Fibroblast of pulmonary artery (primary cell): ENCODE measurements at places on chromosomes 2 and 18.
A peak's percentile ranks its signal among the peaks of the same experiment; 100 is the strongest.

GRCh38 chr2:127619877-127620705, 25.9 kb upstream of the GPR17 start:
- DNase-seq: no peak

DNA sequence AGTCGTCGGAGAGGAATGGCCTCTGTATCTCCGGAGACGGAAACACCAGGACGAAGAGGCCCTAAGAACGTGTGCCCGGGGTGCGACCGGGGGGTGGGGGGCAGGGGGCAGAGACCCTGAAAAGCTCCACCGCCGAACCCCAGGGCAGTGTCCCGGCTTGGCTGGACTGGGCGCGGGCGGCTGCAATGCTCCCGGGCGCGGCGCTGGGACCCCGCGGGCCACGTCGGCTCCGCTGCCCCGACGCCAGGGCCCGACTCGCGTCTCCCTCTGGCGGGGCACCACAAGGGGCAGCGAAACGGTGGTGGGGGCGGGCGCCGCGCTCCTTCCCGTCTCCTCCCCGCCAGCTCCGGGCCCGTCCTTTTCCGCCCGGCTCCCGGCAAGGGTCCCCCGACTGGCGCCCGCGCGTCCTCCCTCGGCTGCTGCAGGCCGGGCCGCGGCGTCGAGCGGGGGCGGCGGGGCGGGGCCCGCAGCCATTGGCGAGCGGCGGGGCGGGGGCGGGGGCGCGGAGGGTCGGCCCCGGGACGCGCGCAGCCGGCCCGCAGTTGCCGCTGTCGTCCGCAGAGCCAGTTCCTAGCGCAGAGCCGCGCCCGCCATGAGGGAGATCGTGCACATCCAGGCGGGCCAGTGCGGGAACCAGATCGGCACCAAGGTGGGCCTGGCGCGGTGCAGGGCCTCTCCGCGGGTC, at the start of gene TUBB6:
Gene TUBB6 (plus strand): TSS at position 541 of the 685 bp plus-strand sequence. CDS start 52 bp downstream, at position 593.
- DNase-seq: peak; percentile 84

DNA sequence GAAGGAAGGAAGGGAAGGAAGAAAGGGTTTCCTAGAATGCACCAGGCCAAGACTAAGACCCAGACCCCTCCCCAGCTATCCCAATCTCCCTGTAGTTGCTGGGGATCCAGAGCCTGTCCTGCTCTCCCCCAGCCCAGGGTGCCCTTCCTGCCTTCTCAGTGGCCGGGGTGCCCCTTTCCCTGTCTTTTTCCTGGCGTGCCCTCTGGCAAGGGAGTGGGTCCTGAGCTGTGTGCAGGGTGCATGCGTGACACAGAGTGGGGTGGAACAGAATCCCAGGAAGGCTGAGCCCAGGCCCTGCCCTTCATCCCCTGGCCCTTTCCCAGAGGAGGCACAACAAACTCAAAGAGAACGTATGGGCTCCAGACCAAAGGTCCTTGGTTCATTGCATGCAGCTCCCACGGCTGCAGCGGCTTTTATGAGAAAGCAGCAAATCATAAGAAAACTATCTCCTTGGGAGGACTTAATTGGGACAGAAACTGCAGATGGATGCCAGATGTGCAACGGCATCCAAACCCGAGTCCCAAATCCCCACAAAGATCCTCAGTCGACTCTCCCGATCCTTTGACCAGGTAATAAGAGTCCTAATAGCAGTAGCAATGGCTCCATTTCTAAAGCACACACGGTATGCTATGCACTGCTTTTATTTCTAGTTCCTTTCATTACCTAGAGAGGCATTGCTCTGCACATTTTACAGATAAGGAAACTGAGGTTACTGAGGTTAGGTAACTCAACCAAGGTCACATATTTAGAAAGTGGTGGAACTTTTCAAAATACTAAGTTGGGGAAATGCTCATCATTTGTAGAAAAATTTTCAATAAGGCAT, 12.7 kb upstream of the ARID5A start:
- no peak for DNase-seq

DNA sequence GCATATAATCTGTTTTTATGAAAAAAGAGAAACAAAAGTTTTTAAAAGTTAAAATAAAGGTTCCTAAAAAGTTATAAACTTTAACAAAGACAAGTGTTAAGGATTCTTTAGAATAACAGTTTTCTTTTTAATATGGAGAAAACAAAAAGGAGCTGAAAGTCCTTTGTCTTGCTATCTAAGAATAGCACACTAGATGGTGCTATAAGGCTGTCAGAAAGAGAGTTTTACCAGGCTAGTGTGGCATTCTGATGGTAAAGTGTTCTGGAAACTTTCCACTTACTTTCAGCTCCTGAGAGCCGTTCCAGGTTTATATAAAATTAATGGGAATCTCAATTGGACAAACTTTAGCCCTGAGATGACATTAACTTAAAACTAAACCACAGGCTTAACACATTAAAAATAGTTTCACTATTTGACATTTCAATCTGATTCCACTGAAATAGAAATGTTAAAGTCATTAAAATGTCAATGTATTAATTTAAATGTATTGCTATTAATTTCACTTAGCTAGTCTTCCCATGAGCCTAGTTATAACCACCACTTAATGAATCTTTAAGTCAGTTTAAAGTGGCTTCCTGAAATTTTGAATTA, 3.7 kb downstream of the FBXO48 start:
- DNase-seq: peak; percentile 81

DNA sequence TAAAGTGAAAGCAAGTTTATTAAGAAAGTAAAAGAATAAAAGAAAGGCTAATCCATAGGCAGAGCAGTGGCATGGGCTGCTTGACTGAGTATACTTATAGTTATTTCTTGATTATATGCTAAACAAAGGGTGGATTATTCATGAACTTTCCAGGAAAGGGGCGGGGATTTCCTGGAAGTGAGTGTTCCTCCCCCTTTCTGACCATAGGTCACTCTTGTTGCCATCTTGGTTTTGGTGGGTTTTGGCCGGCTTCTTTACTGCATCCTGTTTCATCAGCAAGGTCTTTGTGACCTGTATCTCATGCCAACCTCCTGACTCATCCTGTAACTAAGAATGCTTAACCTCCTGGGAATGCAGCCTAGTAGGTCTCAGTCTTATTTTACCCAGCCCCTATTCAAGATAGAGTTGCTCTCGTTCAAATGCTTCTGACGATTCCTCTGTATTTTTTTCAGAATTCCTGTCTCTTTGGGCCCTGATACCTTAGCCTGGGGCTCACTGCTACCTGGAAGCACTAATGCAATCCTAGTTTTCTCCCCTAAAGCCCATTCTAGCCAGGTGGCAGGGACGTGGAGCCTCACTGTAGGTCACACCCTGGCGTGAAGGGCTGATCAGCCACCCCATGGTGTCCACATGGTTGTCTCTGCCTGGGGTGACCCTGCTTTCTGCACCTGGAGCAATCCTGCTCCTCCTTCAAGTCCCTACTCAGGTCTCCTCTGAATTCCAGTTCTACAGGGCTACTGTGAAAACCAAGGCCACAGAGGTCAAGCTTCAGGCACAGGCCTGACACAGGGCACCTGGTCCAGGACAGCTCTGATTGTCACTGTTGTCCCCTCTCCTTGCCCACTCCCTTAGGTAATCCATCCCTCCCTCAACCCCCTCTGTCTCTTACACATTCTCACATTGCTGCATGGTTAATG, 6.0 kb upstream of the SLC35F6 start:
- peak; percentile 99 for DNase-seq

- DNase-seq: no peak
Measured at GRCh38 chr2:175557810-175558377, 376.4 kb upstream of the ATP5MC3 start.

DNA sequence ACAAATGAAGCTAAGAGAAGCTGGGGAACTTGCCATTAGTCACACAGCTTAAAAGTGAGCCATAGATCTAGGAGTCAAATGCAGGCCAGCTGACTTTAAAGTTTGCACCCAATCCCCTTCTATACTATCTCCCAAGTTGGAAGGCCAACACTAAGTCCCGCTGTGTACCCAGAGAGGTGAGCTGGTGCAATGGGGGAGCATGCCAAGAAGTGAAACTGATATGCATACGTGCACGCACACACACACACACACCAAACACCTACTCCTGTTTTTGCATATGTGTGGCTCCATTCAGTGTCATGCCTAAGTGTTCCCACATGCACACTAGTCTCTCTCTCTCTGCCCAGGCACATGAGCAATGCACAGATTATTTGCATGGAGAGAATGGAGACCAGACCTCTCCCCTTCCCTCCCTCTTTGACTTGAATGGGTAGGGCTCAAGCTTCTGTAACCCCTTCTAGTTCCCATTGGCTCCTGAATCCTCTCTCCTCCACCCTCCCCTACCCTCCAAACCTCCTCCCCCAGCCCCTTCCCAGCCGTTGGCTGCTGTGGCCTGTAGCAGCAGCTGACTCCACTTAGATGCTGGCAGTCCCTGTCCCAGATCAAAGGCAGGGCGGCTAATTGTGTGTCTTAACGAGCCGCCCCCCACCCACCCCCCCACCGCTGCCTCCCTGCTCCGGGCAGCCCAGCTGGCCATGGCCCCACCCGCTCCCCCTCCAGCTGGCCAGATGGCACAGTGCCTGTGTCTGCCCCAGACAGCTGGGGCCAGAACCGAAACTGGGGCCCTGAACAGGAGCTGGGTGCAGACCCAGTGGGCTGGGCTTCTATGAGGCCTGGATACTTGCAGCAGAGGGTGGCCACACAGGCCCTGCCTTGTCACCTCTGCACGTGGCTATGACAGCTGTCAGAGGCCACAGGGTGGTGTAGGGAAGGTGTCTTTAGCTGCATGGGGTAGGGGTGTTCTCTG, 5.6 kb downstream of the WNT10A start:
- no peak for DNase-seq

- DNase-seq: no peak
Measured at GRCh38 chr2:237859533-237860272, at the start of gene RAMP1. RAMP1 (plus strand) TSS chr2:237859623; CDS start chr2:237859676, 53 bp downstream.

- no peak for DNase-seq
Measured at GRCh38 chr2:234296991-234297390, 199.9 kb downstream of the ARL4C start.

DNA sequence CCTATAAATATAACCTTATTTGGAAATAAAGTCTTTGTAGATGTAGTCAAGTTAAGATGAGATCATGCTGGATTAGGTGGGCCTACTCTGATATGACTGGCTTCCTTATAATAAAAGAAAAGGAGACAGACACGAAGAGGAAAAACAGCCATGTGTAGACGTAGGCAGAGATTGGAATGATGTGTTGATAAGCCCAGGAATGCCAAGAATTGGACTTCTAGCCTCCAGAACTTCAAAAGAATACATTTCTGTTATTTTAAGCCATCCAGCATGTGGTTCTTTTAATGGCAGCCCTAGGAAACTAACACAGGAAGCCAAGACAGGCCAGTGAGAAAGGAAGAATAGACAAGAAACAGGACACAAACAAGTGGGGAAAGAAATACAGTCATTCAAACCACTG, 68.6 kb downstream of the NYAP2 start:
- no peak for DNase-seq

GRCh38 chr2:60215386-60215901, 338.0 kb downstream of the BCL11A start:
- DNase-seq: no peak

- DNase-seq: no peak
Measured at GRCh38 chr2:201275069-201275468, 14.7 kb downstream of the CASP8 start.

- DNase-seq: no peak
Measured at GRCh38 chr2:237572742-237573101, 6.3 kb downstream of the PRLH start.
